Hypothalamus (tissue), 51 donors: ENCODE measurements at places on chromosomes 13 and 19.
A peak's percentile ranks its signal among the peaks of the same experiment; 100 is the strongest.

- DNase-seq = peak; percentile 61
Measured at GRCh38 chr19:3397266-3398022, 31.1 kb downstream of the NFIC start.

DNA sequence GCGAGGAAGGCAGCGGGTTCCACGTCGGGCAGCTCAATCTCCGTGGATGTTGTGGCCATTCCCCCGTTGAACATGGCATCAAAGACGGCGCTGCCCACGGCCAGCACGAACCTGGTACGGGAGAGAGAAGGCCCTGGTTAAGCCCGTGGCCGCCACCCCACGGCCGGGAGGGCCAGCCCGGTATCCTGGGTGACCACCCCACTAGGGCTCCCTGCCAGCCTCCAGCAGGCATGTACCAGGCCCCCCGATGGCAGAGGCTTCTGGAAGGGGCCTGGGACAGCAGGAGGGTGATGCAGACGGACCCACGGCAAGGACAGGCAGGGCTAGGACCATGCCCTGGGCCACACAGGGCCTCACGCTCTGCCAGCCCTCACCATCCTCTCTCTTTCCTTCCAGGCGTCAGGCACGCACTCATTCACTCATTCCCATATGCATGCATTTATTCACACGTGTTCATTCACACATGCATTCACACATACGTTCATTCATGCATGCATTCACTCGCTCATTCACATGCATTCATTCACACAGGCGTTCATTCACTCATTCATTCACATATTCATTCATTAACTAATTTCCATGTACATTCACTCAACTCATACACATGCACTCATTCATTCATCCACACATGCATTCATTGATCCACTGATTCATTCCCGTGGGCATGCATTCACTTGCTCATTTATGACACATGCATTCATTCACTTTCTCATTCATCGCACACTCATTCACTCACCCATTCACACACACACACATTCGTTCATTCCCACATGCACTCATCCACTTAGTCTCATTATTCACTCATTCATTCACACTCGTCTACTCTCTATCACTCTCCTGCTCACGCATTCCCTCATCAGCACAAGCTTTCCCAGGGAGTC, 17.9 kb downstream of the BTBD2 start:
- no peak for DNase-seq

- DNase-seq = no peak
Measured at GRCh38 chr19:50341091-50341564, 12.0 kb upstream of the KCNC3 start.

GRCh38 chr19:19452243-19453124, 47.0 kb downstream of the GATAD2A start:
- no peak for DNase-seq

GRCh38 chr13:19668778-19669177, 35.3 kb downstream of the MPHOSPH8 start:
- DNase-seq = no peak

- no peak for DNase-seq
Measured at GRCh38 chr19:1645299-1645698, 7.1 kb downstream of the TCF3 start.

GRCh38 chr19:44207126-44207803, 5.1 kb upstream of the ZNF227 start:
- peak; percentile 86 for DNase-seq

GRCh38 chr19:14830702-14831101, 4.3 kb downstream of the OR7A5 start:
- no peak for DNase-seq

- no peak for DNase-seq
Measured at GRCh38 chr13:44574466-44574855, 1.7 kb downstream of the TSC22D1 start.

DNA sequence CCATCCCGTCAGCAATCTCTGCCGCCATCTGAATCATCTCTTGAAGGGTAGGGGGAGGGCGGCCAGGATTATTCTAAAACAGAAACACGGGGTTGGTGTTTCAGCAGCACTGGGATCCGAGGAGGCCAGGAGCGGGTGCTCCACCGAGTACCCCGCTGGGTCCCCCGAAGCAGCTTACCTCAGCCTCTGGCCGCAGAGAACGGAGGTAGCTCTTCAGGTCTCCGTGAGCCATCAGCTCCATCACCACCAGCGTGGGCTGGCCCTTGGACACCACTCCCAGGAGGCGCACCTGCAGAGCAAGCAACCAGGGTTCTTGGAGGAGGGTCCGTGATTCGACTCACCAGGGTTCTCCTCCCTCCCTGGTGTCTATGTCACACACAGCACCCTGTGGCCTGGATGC, 53.2 kb downstream of the ZNF557 start:
- DNase-seq = no peak

GRCh38 chr13:74743992-74744391, 609.8 kb upstream of the KLF12 start:
- no peak for DNase-seq

DNA sequence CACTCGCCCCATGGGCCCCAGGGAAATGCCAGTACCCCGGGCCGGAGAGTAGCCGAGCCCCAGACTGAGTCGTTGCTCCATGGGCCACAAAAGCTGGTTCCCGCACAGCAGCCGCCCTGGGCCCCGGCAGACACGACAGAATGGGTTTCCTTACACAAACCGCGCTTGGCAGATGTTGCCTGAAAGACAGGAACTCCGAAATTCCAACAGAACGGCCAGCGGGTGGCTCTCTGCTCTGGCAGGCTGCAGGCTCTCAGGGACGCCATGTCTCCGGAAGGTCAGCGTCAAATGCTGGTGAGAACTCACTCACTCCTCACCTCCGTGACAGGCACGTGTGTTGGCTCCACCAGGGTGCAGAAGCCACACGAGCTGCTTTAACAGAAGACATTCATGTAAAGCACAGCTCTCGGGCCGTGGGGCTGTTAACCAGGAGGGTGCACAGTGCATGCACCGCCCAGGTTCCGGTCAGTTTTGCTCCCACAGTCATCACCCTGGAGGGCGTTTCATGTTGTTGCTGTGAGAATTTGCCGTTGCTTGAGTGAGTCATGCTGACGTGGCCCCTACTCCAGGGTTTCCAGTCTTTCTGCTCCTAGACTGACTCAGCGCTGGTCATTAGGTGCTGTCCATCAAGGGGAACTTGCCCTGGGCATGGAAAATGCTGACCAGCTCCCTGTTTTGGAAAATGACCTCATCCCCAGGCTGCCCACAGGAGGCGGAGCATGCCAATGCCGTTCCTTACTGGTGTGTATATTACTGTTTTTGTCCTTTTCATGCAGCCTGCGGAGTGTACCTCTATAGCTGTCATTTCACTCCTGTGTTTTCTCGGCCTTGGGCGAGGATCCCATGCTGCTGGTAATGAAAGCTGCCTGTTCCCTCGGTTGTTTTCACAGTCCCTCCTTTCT, 44.8 kb downstream of the ANKRD10 start:
- DNase-seq = peak; percentile 85

DNA sequence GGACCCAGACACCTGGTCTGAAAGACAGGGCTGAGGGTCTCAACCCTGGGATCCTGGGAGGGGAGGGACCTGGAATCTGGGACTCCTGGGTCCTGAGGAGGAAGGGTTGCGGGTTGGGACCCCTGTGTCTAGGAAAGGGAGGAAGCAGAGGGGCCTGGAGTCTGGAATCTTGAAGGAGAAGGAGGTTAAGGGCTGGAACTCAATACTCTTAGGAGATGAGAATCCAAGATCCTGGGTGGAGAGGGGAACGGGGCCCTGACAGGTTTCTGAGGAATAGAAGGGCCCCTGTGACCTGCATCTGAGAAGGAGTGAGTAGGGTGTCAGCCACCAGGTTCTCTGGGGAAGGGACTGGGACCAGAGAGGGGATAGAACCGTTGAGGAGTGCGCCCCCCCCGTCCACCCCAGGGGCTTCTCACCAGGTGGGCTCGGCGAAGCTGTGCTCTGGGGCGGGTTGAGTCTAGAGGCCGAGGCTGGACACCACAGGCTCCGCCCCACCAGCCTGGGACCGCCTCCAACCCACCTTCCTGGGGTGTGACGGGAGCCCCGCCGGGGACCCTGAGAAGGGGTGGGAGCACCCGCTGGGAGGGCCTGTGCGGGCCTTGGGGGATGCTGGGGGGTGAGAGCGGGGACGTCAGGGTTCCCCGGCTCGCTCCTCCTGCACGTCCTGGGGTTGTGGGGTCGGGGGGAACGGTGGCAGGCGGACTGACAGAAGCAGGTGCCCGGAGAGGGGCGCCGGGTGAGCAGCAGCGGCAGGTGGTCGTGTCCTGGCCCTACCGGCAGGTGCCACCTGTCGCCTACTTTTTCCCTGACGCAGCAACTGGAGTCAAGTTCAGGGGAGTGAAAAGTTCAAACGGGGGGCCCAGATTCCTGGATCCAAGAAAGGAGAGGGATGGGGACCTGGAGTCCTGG, at the start of gene MAMSTR:
MAMSTR (minus strand) TSS at position 463 of the 909 bp plus-strand sequence. CDS start 694 bp downstream, outside the sequence.
- no peak for DNase-seq

GRCh38 chr19:4068047-4068966, 1.6 kb upstream of the ZBTB7A start:
- no peak for DNase-seq

DNA sequence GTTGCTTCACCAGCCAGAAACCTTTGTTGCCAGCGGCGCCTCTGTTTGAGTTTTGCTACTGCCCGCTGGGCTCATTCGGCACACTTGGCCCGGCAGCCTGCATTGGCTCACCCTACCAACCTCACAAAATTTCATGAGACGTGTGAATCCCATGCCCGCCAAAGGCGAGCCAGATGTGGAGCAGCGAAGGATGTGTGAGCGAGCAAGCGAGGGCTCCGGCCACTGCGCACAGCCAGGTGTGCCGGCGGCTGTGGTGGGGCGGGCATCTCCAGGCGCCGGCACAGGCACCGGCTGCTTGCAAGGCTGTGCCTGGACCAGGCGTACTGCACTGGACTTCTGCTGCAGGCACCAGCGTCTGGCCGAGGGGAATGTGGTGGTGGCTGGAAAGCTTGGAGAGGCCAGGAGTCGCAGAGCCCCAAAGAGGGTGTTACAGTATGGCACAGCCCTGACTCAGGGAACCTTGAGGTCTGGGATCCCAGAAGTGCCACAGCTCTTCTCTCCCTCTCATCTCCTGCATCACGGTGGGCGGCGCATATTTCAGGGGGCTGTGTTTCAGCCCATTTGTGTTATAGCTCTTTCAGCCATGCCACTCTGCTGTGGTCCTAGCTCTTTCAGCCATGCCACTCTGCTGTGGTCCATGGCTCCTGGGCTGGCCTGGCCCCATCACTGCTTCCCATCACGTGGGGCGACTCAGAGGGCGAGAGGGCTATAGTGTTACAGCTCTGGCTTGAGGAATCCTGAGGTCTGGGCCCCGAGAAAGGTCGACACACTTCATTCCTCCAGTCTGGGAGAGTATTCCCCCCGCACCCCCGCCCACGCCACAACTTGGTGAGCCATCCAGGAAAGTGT, 592.0 kb upstream of the SLITRK5 start:
- no peak for DNase-seq

DNA sequence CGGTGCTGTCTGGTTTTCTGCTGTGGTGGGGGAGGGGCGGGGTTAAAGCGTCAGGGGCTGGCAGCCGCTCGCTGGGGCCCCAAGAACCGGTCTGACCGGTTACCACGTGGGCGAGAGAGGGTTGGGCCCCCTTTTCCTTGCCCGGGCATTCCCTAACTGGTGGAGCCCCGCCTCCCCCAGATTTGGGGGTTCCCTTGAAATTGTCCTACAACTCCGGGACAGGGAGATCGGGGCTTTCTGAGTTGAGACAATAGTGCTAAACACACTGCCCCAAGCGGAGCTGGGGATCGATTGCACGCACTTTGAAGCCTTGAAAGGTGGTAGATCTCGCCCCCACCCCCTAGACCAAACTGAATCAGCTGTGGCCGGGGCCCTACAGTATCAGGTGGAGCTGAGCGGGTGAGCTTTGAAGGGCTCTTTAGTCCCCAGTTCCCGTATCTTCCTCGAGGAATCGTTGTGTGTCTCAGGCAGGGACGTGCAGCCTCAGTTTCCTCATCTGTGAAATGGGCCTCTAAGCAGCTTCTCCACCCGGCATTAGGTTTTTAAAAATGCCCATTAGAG, 4.8 kb downstream of the IER2 start:
- DNase-seq = no peak

DNA sequence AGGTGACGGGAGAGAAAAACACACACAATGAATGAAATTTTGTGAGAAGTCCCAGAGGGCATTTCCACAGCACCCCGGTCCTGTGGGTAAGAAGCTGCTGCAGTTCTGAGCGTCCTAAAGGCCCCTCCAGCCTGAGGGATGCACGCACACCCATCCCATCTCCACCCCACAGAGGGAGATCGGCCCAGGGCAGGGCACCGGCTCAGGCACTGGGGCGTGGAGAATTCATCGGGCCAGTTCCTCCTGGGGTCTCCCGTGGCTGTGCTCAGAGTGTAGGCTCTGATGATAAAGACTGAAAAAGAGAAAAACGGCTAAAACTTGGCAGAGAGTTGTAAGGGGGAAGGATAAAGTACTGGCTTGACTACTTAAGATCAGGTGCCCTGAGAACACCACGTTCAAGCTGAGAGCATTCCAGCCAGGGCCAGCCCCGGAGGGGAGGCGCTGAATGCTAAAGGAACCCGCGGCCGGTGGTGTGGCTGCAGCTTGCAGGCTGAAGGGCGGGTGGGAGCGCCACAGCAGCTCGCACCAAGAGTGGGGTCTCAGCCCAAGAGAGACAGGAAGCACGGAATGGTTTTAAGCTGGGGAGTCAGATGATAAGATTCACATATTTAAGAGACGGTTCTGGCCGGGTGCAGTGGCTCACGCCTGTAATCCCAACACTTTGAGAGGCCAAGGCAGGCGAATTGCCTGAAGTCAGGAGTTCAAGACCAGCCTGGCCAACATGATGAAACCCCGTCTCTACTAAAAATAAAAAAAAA, 121.9 kb upstream of the SPACA7 start:
- no peak for DNase-seq

GRCh38 chr19:9348253-9348652, 14.6 kb upstream of the ZNF177 start:
- no peak for DNase-seq

DNA sequence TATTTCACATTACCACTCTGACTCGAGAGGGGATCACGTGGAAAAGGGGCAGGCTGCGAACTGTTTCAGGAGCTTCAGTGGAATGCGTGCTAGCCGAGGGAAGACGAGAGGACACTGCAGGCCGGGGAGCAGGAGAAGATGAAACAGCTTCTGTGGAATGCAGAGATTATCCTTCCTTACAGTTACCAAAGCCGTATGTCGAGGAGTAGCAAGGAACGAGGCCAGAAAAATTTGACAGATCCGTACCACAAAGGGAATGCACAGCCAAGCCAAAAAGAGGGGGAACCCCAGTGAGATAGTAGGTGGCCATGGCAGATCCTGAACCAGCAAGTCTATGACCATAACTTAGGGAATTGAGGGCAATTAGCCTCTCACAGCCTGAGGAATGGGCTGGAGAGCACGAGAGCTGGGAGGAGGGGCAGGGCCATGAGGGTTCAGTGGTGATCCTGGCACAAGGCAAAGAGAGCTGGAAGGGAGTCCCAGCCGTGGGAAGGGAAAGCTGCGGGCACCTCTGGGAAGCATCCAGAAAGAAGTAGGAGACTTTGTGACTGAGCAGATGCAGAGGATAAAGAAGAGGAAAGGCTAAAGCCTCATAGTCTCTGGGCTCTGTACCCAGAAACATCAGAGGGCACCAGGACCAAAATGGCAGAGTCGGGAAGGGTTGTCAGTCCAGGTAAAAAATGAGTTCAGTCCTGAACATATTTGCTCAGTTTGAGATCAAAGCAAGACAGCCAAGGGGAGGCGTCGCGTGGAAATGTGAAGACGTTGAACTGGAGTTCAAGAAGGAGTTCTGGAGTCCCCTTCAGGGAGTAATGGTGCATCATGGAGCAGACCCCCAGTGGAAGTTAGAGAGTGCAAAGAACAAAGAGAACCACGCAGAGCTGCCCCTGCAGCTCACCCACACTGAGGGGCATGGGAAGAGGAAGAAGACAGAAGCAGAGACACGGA, 5.1 kb downstream of the COL4A1 start:
- no peak for DNase-seq

- DNase-seq = no peak
Measured at GRCh38 chr13:30107121-30107520, 200.2 kb downstream of the KATNAL1 start.

- DNase-seq = no peak
Measured at GRCh38 chr13:110797230-110797877, 83.9 kb downstream of the ING1 start.
